GM23338 (cell line): ENCODE measurements at places on chromosomes 11 and 22.

GRCh38 chr11:120774591-120775386 is 249.1 kb upstream of the TBCEL start:
- DNase-seq: no peak

GRCh38 chr22:37842015-37842793 is 1.9 kb downstream of the ANKRD54 start:
- DNase-seq: no peak

- DNase-seq: peak; percentile 88
These were observed 929 bp upstream of the RHOG start for GRCh38 chr11:3841426-3842350.

- DNase-seq: no peak
These were observed 114.6 kb downstream of the NECTIN1 start for GRCh38 chr11:119614222-119615002.

DNA sequence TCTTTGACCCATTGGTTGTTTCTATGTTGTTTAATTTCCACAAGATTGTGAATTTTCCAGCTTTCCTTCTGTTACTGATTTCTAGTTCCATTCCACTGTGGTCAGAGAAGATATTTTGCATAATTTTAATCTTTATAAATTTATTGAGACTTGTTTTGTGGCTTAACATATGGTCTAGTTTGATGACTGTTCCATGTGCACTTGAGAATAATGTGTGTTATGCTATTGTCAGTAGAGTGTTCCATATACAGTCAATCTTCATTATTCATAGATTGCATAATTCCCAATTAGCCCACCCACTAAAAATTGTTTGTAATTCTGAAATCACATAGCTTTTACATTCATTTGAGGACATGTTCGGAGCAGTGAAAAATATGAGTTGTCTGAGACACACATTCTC is 346.1 kb upstream of the DDI1 start:
- no peak for DNase-seq

DNA sequence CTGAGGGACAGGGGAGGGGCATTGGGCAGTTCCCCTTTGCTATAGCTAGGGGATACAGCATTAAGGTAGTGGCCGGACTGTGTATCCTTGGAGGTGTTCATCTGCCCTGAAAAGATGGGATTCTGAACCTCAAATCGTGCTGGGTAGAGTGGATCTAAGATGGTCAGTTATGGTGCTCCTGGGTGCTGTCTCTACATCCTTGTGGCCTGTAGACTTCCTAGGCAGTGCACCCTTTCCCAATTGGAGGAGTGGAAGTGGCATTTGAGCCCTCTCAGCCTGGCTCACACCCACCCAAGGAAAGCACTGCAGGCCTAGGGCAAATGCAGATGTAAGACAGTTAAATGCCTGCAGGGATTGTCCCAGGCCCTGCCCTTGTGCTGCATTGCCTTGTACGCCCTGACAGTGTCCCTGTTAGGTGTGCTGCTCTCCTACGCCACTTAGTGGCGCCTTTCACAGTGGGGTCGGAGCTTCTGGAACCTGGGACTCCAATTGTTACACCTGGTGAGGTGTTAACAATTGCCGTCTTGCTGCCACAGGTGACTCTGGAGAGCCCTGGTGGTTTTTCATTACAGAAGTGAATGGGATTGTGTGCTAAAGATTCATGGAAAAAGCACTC is 35.0 kb downstream of the PPFIBP2 start:
- peak; percentile 87 for DNase-seq

DNA sequence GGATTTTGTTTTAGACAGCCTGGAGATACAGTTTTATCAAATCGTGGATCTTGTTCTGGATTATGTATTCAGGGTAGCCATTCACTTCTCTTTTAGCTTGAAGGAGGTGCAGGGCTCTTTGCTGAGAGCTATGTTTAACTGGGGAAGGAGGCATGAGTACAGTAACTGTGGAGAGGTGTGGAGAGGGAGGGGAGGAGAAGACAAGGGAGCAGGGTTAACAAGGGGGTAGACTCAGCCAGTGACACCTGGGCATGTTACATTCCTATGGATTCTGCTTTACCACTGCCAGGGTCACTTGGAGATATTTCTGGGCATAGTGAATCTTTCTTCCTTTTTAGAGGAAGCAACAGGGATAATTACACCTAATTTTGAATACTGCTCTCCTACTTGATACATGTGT is 536.0 kb downstream of the TMEM135 start:
- peak; percentile 2 for DNase-seq
